H4 (cell line): ENCODE measurements at places on chromosomes 12 and 14.

DNA sequence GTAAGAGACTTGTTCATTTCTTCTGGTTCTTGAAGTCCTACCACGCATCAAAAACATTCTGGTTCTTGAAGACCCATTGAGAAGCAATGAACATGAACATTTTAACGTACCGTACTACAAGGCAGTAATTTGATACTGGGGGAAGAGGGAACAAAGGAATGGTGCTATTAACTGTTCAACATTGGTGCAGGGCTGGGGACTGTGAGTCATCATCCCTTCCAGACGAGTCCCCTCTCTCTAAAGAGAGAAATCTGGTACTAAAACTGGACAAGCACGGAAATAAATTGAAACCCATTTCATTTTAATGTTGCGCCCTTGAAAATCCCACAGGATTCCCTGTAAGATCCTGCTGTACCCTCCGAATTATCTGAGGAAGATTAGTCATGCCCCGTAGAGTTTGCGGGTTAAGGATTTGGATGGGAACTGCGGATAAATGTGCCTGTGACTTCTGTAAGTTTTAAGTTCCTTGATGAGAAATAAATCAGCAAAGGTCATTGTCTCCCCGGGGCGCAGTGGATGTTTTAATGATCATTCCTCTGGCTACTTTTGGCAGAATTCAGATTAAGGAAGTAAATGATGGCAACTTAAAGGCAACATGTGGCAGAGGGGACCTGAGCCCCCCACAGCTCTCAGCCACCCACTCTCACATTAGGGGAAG lies 78.6 kb downstream of the KCNK13 start:
- peak; percentile 68 for DNase-seq

- DNase-seq, result peak; percentile 19
Measured at GRCh38 chr14:90132821-90133570, 71.2 kb downstream of the KCNK13 start.

- no peak for DNase-seq
Measured at GRCh38 chr12:72610342-72610741, 338.2 kb downstream of the TRHDE start.

GRCh38 chr12:84741692-84742091 lies 170.9 kb downstream of the SLC6A15 start:
- DNase-seq, result no peak

DNA sequence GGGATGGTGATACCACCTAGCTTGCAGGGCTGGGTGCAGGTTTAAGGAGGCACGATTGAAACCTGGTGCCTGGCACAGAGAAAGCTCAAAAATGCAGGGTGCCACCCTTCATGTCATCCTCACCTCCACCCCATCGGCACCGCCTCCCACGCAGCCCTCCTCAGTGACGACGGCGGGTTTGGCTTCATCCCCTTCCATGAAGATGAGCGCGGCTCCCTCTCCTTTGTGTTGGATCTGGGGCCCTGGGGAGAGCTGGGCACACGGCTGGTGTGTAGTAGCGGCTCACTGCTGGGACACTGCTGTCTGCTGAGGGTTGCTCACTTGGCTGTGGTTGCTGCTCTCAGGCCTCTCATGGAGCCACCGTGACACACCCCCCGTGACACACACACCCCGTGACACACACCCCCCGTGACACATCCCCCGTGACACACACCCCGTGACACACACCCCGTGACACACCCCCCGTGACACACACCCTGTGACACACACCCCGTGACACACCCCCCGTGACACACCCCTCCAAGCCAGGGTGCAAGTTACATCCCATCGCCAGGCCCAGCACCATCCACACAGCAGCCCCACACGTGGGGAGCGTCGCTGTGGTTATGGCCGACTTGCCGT lies 42.9 kb upstream of the FZD10 start:
- no peak for DNase-seq

GRCh38 chr12:50187084-50187900 lies 20.1 kb upstream of the CERS5 start:
- DNase-seq, result peak; percentile 73
